A549 treated with Mapracorat at 1 μM for 4 hours (cell line): ENCODE measurements at places on chromosomes 12 and 14. TPM values are rescaled to one million over a fixed set of nuclear protein-coding genes. Genes with fewer than 3 reads are reported as not detected.

MBIP gene
- total RNA-seq, result 11.3 to 18.1 TPM (median 15.8 TPM) in 5 replicates

ISM2 gene
- total RNA-seq, result 0.29 to 0.64 TPM (median 0.35 TPM) in 5 replicates

WSCD2 gene
- not detected in 5 replicates for total RNA-seq

CACNA2D4 gene
- not detected in 5 replicates for total RNA-seq

KRT83 gene
- 2.4 to 6.6 TPM (median 6.0 TPM) in 5 replicates for total RNA-seq

COCH gene
- total RNA-seq, result 22.0 to 28.1 TPM (median 24.9 TPM) in 5 replicates

STAC3 gene
- 0.27 to 0.61 TPM (median 0.58 TPM) in 5 replicates for total RNA-seq

USP44 gene
- total RNA-seq, result 0.06 to 0.20 TPM (median 0.13 TPM) in 3 of 5 replicates, not detected in the others

CDKN3 gene
- total RNA-seq, result 68.7 to 81.6 TPM (median 78.7 TPM) in 5 replicates

TAS2R43 gene
- total RNA-seq, result not detected in 5 replicates

TMEM119 gene
- total RNA-seq, result 0.06 to 0.12 TPM in 2 of 5 replicates, not detected in the others

KLRC4 gene
- total RNA-seq, result not detected in 5 replicates

VPS37B gene
- 26.6 to 31.8 TPM (median 29.3 TPM) in 5 replicates for total RNA-seq

PDZRN4 gene
- 0.04 to 0.09 TPM (median 0.07 TPM) in 3 of 5 replicates, not detected in the others for total RNA-seq

DPF3 gene
- total RNA-seq, result 0.10 to 0.72 TPM (median 0.24 TPM) in 5 replicates

NFATC4 gene
- 0.16 to 0.42 TPM (median 0.18 TPM) in 5 replicates for total RNA-seq

OTOGL gene
- total RNA-seq, result not detected in 5 replicates

RHEBL1 gene
- total RNA-seq, result 3.3 to 6.0 TPM (median 4.6 TPM) in 5 replicates

KITLG gene
- 13.3 to 21.7 TPM (median 16.6 TPM) in 5 replicates for total RNA-seq

KRT85 gene
- 0.06 to 0.08 TPM (median 0.07 TPM) in 4 of 5 replicates, not detected in the other for total RNA-seq

KLRB1 gene
- total RNA-seq, result not detected in 5 replicates

FGF6 gene
- not detected in 5 replicates for total RNA-seq

CAPZA3 gene
- total RNA-seq, result not detected in 5 replicates

RNASE9 gene
- not detected in 5 replicates for total RNA-seq

BICDL1 gene
- total RNA-seq, result 3.2 to 4.9 TPM (median 3.8 TPM) in 5 replicates

IPO8 gene
- 14.4 to 19.6 TPM (median 18.5 TPM) in 5 replicates for total RNA-seq

MANSC4 gene
- total RNA-seq, result not detected in 5 replicates

NABP2 gene
- total RNA-seq, result 56.6 to 61.3 TPM (median 57.8 TPM) in 5 replicates

KLRC2 gene
- total RNA-seq, result 1.5 to 2.3 TPM (median 1.9 TPM) in 5 replicates

FOXM1 gene
- total RNA-seq, result 82.0 to 93.5 TPM (median 89.8 TPM) in 5 replicates

KRT74 gene
- not detected in 5 replicates for total RNA-seq

MIP gene
- total RNA-seq, result 0.13 to 0.32 TPM (median 0.23 TPM) in 4 of 5 replicates, not detected in the other

PRDM4 gene
- total RNA-seq, result 18.3 to 20.8 TPM (median 18.6 TPM) in 5 replicates

SERPINA9 gene
- total RNA-seq, result not detected in 5 replicates

AICDA gene
- total RNA-seq, result 0.07 to 0.48 TPM (median 0.14 TPM) in 5 replicates

SERPINA6 gene
- 0.81 to 1.6 TPM (median 0.88 TPM) in 5 replicates for total RNA-seq

CACNB3 gene
- 33.2 to 48.4 TPM (median 37.0 TPM) in 5 replicates for total RNA-seq

SLC39A5 gene
- not detected in 5 replicates for total RNA-seq

ALKBH2 gene
- 44.6 to 49.9 TPM (median 48.3 TPM) in 5 replicates for total RNA-seq

INTS13 gene
- 20.2 to 25.0 TPM (median 24.1 TPM) in 5 replicates for total RNA-seq

SERPINA12 gene
- total RNA-seq, result not detected in 5 replicates

PTPRB gene
- total RNA-seq, result 0.42 to 1.2 TPM (median 1.1 TPM) in 5 replicates

M6PR gene
- 145 to 170 TPM (median 151 TPM) in 5 replicates for total RNA-seq

HOXC6 gene
- 3.4 to 5.5 TPM (median 5.1 TPM) in 5 replicates for total RNA-seq
